ENCODE measurements at places on chromosomes 2 and 18. TPM values are rescaled to one million over a fixed set of nuclear protein-coding genes. Genes with fewer than 3 reads are reported as not detected.

DNA sequence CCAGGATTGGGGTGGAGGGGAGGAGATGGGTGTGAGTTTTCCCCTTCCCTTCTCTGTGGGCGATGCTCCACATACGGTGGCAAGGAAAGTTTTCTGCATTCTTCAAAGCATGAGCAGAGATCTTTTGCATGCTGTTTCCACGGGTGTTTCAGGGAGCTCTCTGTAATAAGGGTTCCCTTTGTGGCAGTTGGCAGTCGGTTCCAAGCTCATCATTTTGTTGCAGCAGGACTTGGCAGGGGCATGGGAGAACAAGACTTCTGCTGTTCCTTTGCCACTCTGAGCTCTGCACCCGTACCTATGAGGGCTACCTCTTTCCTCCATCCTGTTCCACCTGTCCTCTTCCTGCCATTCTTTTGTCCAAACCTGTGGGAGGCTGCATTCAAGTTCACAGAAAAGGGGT, 71.3 kb upstream of the SPRED2 start:
- DNase-seq: no peak

L3MBTL4 gene
- 0.05 TPM for total RNA-seq

UGT1A9 gene
- 0.07 TPM for total RNA-seq

CIB4 gene
- total RNA-seq: not detected

- DNase-seq: peak; percentile 73
Measured at GRCh38 chr2:174334781-174335251, at the start of gene SP9. SP9 (plus strand) TSS chr2:174334954; CDS start chr2:174335093, 139 bp downstream.

GRCh38 chr18:61129001-61129400, 204.2 kb upstream of the CDH20 start:
- DNase-seq: no peak

All from M059J (cell line).